A549 treated with CORT108297 at 1 μM for 4 hours (cell line): ENCODE measurements at places on chromosomes 16 and 17. TPM values are rescaled to one million over a fixed set of nuclear protein-coding genes. Genes with fewer than 3 reads are reported as not detected.

KRT40 gene
- total RNA-seq: not detected in 5 replicates

PLEKHH3 gene
- total RNA-seq: 13.0 to 22.6 TPM (median 19.9 TPM) in 5 replicates

SPNS2 gene
- 7.3 to 14.4 TPM (median 12.0 TPM) in 5 replicates for total RNA-seq

TRPV3 gene
- 0.24 to 0.46 TPM (median 0.37 TPM) in 5 replicates for total RNA-seq

NEK8 gene
- total RNA-seq: 3.3 to 5.5 TPM (median 4.4 TPM) in 5 replicates

STRADA gene
- 25.8 to 28.4 TPM (median 27.3 TPM) in 5 replicates for total RNA-seq

CASKIN2 gene
- 6.9 to 12.3 TPM (median 11.1 TPM) in 5 replicates for total RNA-seq

TBC1D3H gene
- total RNA-seq: not detected in 5 replicates

DRC7 gene
- total RNA-seq: 0.03 to 0.06 TPM (median 0.05 TPM) in 4 of 5 replicates, not detected in the other

NSMCE1 gene
- total RNA-seq: 55.6 to 63.8 TPM (median 60.2 TPM) in 5 replicates

KRT17 gene
- total RNA-seq: 0.88 to 1.5 TPM (median 1.1 TPM) in 5 replicates

CSH2 gene
- not detected in 5 replicates for total RNA-seq

EPOP gene
- total RNA-seq: 10.2 to 14.0 TPM (median 13.5 TPM) in 5 replicates

ZG16 gene
- total RNA-seq: not detected in 5 replicates

DOC2B gene
- 0.77 to 1.8 TPM (median 1.2 TPM) in 5 replicates for total RNA-seq

FOXL1 gene
- total RNA-seq: 0.66 to 1.9 TPM (median 1.2 TPM) in 5 replicates

MT1F gene
- total RNA-seq: 11.8 to 21.5 TPM (median 13.0 TPM) in 5 replicates

EVI2A gene
- not detected in 5 replicates for total RNA-seq

CPHXL2 gene
- total RNA-seq: not detected in 5 replicates

LRRC37A gene
- 0.51 to 0.95 TPM (median 0.85 TPM) in 5 replicates for total RNA-seq

GGNBP2 gene
- total RNA-seq: 54.4 to 68.7 TPM (median 62.3 TPM) in 5 replicates

TP53TG3C gene
- total RNA-seq: 0.24 to 0.40 TPM (median 0.26 TPM) in 3 of 5 replicates, not detected in the others

EVPLL gene
- total RNA-seq: not detected in 5 replicates

GNGT2 gene
- total RNA-seq: 0.43 to 0.63 TPM (median 0.46 TPM) in 5 replicates

KRT33A gene
- not detected in 5 replicates for total RNA-seq

SPATA22 gene
- not detected in 5 replicates for total RNA-seq

PYDC1 gene
- total RNA-seq: not detected in 5 replicates

RASD1 gene
- 0.80 to 1.3 TPM (median 1.0 TPM) in 5 replicates for total RNA-seq

PKMYT1 gene
- total RNA-seq: 58.3 to 101 TPM (median 92.1 TPM) in 5 replicates

RDM1 gene
- 3.3 to 3.5 TPM (median 3.4 TPM) in 5 replicates for total RNA-seq

CCL8 gene
- total RNA-seq: not detected in 5 replicates

CSH1 gene
- not detected in 5 replicates for total RNA-seq

ASPHD1 gene
- 16.3 to 30.7 TPM (median 27.0 TPM) in 5 replicates for total RNA-seq

WBP2 gene
- total RNA-seq: 90.8 to 108 TPM (median 95.9 TPM) in 5 replicates

CMIP gene
- total RNA-seq: 78.9 to 111 TPM (median 99.7 TPM) in 5 replicates

CMTM2 gene
- total RNA-seq: not detected in 5 replicates

MILR1 gene
- 1.3 to 2.4 TPM (median 2.0 TPM) in 5 replicates for total RNA-seq

NXN gene
- 22.3 to 27.3 TPM (median 26.6 TPM) in 5 replicates for total RNA-seq

CDRT15 gene
- total RNA-seq: not detected in 5 replicates

RAB26 gene
- total RNA-seq: 2.4 to 4.6 TPM (median 3.5 TPM) in 5 replicates

ITGAD gene
- total RNA-seq: 0.02 TPM in 1 of 5 replicates, not detected in the others

PTGES3L gene
- total RNA-seq: 0.67 to 1.4 TPM (median 1.2 TPM) in 5 replicates

CXCL16 gene
- 15.4 to 19.5 TPM (median 18.5 TPM) in 5 replicates for total RNA-seq

KLHL10 gene
- 0.06 to 0.09 TPM (median 0.07 TPM) in 3 of 5 replicates, not detected in the others for total RNA-seq

ARHGAP44 gene
- 2.1 to 3.4 TPM (median 2.7 TPM) in 5 replicates for total RNA-seq

AANAT gene
- total RNA-seq: 0.15 to 0.33 TPM (median 0.22 TPM) in 5 replicates

C16orf54 gene
- total RNA-seq: not detected in 5 replicates

OR2C1 gene
- total RNA-seq: not detected in 5 replicates

CCDC200 gene
- not detected in 5 replicates for total RNA-seq

KRT34 gene
- total RNA-seq: 0.12 to 0.50 TPM (median 0.32 TPM) in 5 replicates

JPH3 gene
- 1.3 to 2.5 TPM (median 2.0 TPM) in 5 replicates for total RNA-seq

TOM1L1 gene
- total RNA-seq: 33.6 to 43.7 TPM (median 38.1 TPM) in 5 replicates

CDIP1 gene
- 11.0 to 13.8 TPM (median 11.9 TPM) in 5 replicates for total RNA-seq

SULT1A4 gene
- 28.3 to 39.9 TPM (median 33.3 TPM) in 5 replicates for total RNA-seq

MT1G gene
- not detected in 5 replicates for total RNA-seq

MEIOB gene
- 1.7 to 2.3 TPM (median 1.9 TPM) in 5 replicates for total RNA-seq
